Cardiac muscle cell (in vitro differentiated cells and primary cell): ENCODE measurements at places on chromosomes 2 and 18.

DNA sequence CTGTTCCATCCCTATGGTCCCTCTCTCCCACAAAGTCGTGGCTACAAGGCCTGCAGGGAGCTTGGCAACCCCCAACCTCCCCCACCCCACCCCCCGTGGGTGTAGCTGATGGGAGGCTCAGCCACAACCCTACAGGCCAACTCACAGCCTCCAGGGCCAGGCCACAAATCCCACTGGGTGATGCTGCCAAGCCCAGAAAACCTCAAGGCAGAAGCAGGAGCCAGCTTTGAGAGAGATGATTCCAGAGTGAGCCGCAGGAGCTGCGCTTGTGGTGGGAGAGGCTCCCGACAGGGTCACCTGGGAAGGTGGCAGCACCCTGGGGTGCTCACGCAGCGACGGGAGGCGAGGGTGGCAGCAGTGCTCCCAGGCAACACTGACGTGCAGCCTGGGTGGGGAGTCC is 44.8 kb downstream of the ADCY3 start:
- peak; percentile 64 for DNase-seq

GRCh38 chr18:13173578-13174145 is 44.9 kb upstream of the LDLRAD4 start:
- no peak for DNase-seq

GRCh38 chr2:32688541-32688940 is 60.7 kb downstream of the TTC27 start:
- peak; percentile 75 for DNase-seq

DNA sequence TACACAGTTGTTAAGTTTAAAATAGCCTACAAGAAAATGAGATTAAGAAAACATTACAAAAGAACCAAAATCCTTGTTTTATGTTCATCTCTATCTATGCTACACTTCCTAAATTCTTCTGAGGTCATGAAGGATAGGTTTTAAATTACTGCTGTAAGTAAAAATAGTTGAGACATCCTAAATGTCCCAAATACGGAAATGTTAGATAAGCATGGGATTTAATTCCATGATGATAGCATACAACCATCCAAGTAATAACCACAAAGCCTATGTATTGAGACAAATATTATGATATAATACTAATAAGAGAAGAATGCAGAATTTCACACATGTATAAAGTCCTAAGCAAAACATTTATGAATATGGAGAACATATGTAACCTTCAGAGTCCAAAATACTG is 34.1 kb downstream of the PIEZO2 start:
- DNase-seq, result peak; percentile 72

DNA sequence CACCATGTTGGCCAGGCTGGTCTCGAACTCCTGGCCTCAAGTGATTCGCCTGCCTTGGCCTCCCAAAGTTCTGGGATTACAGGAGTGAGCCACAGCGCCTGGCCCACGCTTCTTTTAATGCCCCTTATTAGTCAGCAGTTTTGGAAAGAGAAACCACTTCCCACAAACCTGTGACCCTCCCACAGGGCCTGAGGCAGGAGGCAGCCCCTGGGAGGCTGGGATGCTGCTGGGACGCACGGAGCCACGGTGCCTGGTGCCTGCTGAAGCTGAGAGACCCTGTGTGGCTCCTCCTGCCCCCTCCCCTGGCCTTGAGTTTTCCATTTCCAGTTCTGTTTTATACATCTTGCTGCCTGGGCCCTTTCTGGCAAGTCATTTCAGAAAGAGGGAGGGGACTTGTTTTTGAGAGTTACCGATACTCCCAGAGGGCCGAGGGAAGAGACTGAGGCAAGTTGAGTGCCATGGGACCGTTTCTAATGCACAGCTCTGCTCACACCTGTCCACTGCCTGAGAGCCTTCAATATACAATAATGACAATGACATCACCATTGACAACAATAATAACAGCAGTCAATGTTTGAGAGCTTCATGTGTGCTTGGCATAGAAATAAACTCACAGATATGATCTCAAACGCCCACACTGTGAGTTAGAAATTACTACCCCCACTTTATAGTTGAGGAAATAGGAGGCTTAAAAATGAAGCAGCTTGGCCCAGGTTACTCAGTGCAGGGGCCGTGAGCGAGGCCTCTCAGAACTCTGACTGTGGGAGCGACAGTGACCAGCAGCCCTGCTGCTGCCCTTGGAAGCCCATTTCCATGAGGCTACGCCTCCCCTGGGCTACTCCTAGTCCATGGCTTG is 78.1 kb upstream of the YWHAQ start:
- no peak for DNase-seq

DNA sequence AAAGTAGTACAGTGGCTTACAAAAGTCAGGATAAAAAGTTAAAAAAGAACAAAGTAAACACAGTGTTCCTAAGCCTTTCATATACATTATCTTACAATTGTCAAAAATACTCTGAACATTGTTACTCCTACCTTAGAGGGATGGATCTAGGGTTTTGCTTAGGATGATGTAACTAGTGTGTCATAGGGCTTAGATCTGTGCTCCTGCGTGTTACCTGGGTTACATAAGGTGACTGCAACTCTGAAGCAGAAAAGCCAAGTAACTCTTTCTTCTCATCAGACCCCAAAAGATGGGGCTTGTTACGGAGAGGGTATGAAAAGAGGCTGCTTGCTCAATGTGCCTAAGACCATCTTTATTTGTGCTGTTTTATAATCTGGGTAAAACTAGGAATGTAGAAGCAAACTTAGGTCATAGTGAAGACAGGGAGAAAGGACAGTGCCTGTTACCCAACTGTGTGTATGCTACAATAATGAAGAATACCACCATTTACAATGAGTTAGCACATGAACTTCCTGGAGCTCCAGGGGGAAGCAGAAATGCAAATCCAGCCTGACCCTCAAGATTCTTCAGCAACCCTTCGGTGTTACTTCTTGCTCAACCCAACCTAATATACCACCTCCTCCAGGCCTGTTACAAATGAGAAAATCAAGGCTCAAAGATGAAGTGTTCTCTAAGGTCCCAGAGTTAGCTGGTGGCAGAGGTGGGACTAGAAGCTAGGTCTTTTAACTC is 42.0 kb upstream of the STK17B start:
- DNase-seq, result no peak

GRCh38 chr2:218307415-218308090 is 15.2 kb upstream of the TMBIM1 start:
- DNase-seq, result no peak

GRCh38 chr2:160465002-160465401 is 28.6 kb downstream of the RBMS1 start:
- no peak for DNase-seq

DNA sequence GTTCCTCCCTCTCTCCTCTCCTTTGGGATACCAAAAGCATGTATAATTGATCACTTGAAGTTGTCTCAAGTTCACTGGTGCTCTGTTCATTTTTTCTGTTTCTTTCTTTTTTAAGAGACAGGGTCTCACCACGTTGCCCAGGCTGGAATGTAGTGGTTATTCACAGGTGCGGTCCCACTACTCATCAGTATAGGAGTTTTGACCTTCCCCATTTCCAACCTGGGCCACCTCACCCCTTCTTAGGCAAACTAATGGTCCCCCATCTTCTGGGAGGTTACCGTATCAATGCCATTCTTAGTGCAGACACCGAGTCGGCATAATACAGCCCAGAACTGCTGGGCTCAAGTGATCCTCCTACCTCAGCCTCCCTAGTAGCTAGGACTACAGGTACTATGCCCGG is 31.3 kb upstream of the TMEM247 start:
- DNase-seq, result no peak

DNA sequence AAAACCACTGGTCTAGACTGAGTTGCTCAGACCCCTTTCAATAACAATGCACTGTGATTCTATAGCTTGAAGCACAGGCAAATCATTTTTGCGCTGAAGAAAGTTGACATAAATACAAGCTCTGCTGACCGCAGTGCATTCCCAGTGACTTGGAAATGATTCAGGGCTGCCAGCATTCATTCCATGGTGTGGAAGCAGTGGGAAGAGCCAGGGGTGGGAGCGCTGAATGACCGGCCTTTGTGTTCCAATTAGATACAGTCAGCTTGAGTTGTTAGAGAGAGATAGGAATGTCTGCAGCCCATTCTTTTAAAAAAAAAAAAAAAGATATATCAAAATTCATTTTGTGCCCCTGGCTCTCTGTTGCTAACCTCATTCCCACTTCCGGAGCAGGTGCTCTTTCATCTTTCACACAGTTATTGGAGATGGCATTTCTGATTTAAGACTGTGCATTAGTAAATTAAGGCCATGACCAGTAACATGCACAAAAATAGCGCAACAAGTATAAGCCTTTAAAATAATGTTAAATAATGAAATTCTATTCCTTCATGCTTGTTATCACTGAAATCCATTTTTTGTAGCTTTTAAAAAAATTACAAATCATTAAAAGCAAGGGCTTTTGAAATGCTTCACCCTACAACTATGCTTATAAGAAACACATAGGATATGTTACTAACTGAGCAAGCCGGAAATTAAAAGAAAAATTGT is 59.4 kb upstream of the CTLA4 start:
- DNase-seq, result no peak
